Activated naive CD8-positive, alpha-beta T cell treated with anti-CD3 and anti-CD28 coated beads for 36 hours (primary cell): ENCODE measurements at places on chromosomes 1 and 21. TPM values are rescaled to one million over a fixed set of nuclear protein-coding genes. Genes with fewer than 3 reads are reported as not detected.

The MROH7 gene
- 0.12 TPM for total RNA-seq

DNA sequence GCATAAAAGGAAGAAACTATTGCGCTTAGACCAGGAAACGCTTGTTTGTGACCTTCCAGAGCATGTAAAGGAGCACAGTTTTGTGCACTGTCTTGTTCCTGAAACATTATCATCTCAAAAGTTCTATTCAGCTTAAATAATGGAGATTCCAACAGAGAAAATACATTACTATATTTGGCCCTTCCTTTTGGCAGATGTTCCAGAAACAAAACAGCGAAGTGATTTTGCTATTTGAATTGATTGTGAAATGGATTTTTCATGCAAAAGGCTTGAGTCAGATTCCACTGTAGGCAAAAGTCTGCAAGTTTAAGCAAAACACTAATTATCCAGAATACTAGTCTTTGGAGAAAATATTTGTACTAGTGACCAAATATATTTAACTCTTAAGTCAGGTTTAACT, 80.3 kb upstream of the PTBP2 start:
- no peaks in the 10 kb centered on the region for H3K27me3 ChIP-seq
- H3K36me3 ChIP-seq = no peaks in the 10 kb centered on the region
- no peaks in the 10 kb centered on the region for H3K4me1 ChIP-seq
- no peak overlapping the region for H3K27ac ChIP-seq
- DNase-seq = no peak

The CA6 gene
- 13.7 TPM for total RNA-seq

GRCh38 chr1:71093938-71094337, 13.1 kb upstream of the ZRANB2 start:
- H3K27ac ChIP-seq = no peak overlapping the region
- peaks cover 8% of the 10 kb centered on the region for H3K27me3 ChIP-seq
- H3K4me3 ChIP-seq = no peak overlapping the region
- no peak for DNase-seq
- H3K36me3 ChIP-seq = no peaks in the 10 kb centered on the region
- H3K4me1 ChIP-seq = no peaks in the 10 kb centered on the region

DNA sequence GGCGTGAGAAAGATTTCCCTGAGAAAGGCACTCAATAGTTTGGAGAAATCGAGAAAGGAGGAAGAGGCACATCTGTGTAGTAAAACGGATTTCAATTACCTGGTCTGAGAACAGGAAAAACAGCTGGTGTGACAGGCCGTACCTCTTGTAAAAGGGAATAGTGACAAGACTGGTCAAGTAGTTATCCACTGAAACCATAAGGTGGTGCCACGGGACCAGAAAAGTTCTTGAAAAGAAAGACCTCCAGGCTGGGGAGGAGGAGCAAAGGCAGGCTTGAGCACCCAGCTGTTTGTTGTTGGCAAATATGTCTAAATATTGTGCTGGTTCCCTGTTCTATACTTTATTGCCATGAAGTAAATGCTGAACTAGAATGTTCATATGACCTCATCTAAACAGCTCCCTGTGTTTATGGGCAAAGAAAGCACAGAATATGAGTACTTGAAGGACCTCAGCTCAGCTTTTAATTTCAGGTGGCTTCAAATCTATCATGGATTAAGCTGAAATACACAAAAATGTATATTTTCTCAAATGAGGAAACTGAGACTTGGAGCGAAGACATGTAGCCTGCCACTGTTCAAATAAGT, 4.0 kb downstream of the HAO2 start:
- no peak overlapping the region for H3K27ac ChIP-seq
- no peak for DNase-seq
- peaks cover 26% of the 10 kb centered on the region for H3K27me3 ChIP-seq
- H3K4me3 ChIP-seq = no peak overlapping the region
- H3K36me3 ChIP-seq = no peaks in the 10 kb centered on the region

The TAS1R3 gene
- total RNA-seq = 0.06 TPM

The B4GALT2 gene
- 38.5 TPM for total RNA-seq

DNA sequence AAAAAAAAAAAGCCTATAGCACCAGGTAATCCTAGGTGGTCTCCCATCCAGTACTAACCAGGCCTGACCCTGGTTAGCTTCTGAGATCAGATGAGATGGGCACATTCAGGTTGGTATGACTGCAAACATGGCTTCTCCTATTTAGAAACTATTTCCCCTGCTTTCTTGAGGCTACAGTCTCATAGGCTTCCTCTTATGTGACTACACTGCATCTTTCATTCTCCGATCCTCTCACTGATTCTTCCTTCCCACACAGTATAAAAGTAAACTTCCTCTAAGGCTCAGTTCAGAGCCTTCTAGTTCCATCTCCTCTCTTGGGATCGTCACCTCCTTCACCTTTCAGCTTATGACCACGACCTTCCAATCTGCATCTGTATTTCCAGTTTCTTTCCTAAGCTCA, 30.4 kb upstream of the RNF2 start:
- H3K36me3 ChIP-seq = no peaks in the 10 kb centered on the region
- H3K27me3 ChIP-seq = peaks cover 7% of the 10 kb centered on the region
- no peak for DNase-seq
- H3K27ac ChIP-seq = no peak overlapping the region

DNA sequence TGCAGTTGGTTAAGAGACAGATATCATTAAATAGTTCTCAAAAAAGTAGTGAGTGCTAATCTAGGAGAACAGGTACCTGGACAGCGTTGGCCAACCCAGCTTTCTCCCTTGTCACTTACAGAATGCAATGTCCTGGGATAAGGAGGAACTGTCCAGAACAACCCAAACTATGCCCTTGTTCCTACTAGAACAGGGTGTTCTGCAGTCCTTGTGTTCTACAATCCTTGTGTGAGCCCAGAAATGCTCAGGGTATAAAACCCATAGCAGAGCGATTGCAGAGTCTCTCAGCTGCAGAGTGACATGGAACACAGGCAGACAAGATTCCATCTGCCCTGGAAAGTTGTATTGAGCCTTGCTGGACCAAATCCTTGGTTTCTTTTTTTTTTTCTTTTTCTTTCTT, 83.5 kb upstream of the VANGL1 start:
- no peak overlapping the region for H3K4me3 ChIP-seq
- no peak for DNase-seq
- H3K27me3 ChIP-seq = peaks cover 24% of the 10 kb centered on the region
- H3K27ac ChIP-seq = no peak overlapping the region
- H3K4me1 ChIP-seq = no peaks in the 10 kb centered on the region
- no peaks in the 10 kb centered on the region for H3K36me3 ChIP-seq
